ENCODE measurements at places on chromosomes 13 and 19. TPM values are rescaled to one million over a fixed set of nuclear protein-coding genes. Genes with fewer than 3 reads are reported as not detected.

GRCh38 chr13:42420304-42420703 is 148.4 kb downstream of the AKAP11 start:
- no peak for DNase-seq
- H3K27me3 ChIP-seq = peaks cover 4% of the 10 kb centered on the region
- H3K36me3 ChIP-seq = no peaks in the 10 kb centered on the region
- no peak overlapping the region for H3K4me3 ChIP-seq
- H3K4me1 ChIP-seq = no peaks in the 10 kb centered on the region

Gene NKPD1
- 0.17 TPM for total RNA-seq

Gene RNF225
- total RNA-seq = not detected

GRCh38 chr19:32895384-32895783 is 25.8 kb upstream of the SLC7A9 start:
- H3K36me3 ChIP-seq = peaks cover 51% of the 10 kb centered on the region
- H3K4me1 ChIP-seq = peaks cover 12% of the 10 kb centered on the region
- no peak overlapping the region for H3K4me3 ChIP-seq
- no peak overlapping the region for H3K27ac ChIP-seq
- H3K27me3 ChIP-seq = no peaks in the 10 kb centered on the region

DNA sequence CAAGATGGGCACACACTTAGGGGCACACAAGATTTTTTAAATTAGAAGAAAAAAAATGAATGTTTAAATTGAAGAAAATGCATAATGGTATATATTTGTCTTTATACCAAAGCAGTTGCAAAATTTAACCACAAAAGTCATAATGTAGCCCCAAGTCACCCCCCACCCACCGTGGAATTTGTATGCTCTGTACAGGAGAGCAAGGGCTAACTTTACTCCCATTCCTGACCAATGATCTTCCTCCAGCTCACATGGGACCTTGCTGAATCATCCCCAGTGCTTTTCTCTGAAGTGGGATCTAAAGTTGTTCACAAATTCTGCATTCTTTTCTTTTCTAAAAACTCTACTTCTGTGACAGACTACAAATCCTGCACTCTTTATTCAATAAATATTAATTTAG is 597.0 kb downstream of the UQCRFS1 start:
- no peaks in the 10 kb centered on the region for H3K4me1 ChIP-seq
- no peak for DNase-seq
- H3K27ac ChIP-seq = no peak overlapping the region
- H3K4me3 ChIP-seq = no peak overlapping the region

Gene CRX
- not detected for total RNA-seq

DNA sequence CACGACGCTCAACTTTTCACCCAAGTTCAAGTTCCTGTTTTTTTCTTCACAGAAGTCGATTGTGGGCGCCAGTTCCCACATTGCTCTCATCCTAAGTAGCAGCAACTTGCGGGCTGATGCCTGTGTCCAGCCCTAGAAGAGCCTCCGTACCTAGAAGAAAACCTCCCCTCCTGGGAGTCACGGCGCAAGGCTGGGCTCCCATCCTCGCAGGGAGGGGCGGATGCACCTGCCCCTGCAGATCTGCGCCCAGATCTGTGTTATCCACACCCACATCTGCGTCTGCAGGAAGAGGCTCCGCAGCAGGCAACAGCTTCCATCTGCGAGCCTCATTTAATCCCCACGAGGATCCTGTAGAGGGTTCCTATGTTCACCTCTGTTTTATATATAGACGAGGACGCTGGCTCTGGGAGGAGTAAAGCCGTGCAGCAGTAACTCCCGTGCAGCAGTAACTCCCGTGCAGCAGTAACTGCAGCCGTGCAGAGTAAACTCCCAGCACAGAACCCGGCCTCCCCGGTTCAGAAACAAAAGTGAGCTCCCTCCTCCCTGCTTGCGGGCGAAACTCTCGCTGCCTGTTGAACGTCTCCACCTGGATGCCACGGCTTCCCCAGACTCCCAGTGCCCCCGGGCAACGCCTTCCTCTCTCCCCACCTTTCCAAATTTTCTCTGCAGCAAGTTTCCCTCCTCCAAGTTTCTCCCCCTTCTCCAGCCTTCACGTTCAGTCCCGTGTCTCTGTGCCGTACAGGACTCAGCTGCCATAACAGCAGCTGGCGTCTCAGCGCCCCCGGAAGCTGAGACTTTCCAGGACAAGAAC is 23.5 kb upstream of the LAIR1 start:
- H3K27ac ChIP-seq = no peak overlapping the region
- peaks cover 33% of the 10 kb centered on the region for H3K27me3 ChIP-seq
- H3K4me3 ChIP-seq = peak overlapping the region; percentile 77
- H3K4me1 ChIP-seq = peaks cover 18% of the 10 kb centered on the region
- peaks cover 2% of the 10 kb centered on the region for H3K36me3 ChIP-seq

GRCh38 chr19:7970716-7971448 is 27.4 kb upstream of the TIMM44 start:
- no peaks in the 10 kb centered on the region for H3K27me3 ChIP-seq
- H3K4me3 ChIP-seq = no peak overlapping the region
- no peaks in the 10 kb centered on the region for H3K4me1 ChIP-seq
- no peak overlapping the region for H3K27ac ChIP-seq
- no peak for DNase-seq

Gene HCST
- total RNA-seq = 2.7 TPM

DNA sequence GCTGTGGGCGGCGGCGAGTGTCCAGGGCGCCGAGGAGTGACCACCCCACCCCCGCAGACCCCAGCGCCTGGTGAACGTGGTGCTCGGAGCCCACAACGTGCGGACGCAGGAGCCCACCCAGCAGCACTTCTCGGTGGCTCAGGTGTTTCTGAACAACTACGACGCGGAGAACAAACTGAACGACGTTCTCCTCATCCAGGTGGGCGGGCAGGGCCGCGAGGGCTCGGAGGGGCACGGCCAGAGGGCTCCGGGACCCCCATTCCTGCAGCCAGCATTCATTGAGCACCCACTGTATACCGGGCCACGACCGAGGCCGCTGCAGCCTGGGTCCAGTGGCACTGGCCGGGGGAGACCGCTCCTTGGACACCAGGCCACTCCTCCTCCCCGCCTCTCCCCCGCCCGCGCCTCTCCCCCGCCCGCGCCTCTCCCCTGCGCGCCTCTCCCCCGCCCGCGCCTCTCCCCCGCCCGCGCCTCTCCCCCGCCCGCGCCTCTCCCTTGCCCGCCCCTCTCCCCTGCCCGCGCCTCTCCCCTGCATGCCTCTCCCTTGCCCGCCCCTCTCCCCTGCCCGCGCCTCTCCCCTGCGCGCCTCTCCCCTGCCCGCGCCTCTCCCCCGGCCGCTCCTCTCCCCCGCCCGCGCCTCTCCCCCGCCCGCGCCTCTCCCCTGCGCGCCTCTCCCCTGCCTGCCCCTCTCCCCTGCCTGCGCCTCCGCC is 3.2 kb downstream of the PRTN3 start:
- no peak overlapping the region for H3K27ac ChIP-seq
- DNase-seq = no peak
- peaks cover 24% of the 10 kb centered on the region for H3K27me3 ChIP-seq

Gene MCF2L
- total RNA-seq = not detected

GRCh38 chr13:109383683-109384082 is 402.7 kb downstream of the IRS2 start:
- peaks cover 63% of the 10 kb centered on the region for H3K4me1 ChIP-seq
- H3K4me3 ChIP-seq = peak overlapping the region; percentile 64
- no peaks in the 10 kb centered on the region for H3K36me3 ChIP-seq
- DNase-seq = peak; percentile 69

Gene KCNN4
- 0.68 TPM for total RNA-seq

Gene ZSCAN4
- not detected for total RNA-seq

Gene PRTN3
- not detected for total RNA-seq

Gene OR7D2
- not detected for total RNA-seq

DNA sequence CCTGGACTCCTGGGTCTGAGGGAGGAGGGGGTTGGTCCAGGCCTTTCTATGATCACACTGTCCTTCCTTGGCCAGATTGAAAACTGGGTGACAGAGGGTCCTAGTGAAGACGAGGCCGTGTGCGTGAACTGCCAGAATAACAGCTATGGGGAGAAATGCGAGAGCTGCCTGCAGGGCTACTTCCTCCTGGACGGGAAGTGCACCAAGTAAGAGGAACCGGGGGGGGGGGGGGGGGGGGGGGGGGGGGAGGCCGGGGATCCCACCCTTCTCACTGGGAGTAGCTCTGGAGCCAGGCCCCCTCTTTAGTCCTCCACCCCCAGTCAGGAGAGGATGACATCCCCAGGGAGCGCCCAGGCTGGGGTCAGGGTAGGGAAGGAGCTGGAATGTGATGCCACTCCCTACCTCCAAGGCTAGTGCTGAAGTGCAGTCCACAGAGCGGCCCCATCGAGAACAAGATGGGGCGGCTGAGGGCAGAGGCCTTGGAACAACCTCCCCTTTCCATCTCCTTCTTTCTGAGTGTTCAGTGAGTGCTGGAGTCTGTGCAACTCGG is 19.4 kb downstream of the CNFN start:
- DNase-seq = no peak
- H3K27ac ChIP-seq = no peak overlapping the region
- H3K4me3 ChIP-seq = no peak overlapping the region
- H3K36me3 ChIP-seq = peaks cover 13% of the 10 kb centered on the region
- H3K4me1 ChIP-seq = peaks cover 14% of the 10 kb centered on the region

Gene USHBP1
- not detected for total RNA-seq

- peaks cover 3% of the 10 kb centered on the region for H3K27me3 ChIP-seq
- peaks cover 6% of the 10 kb centered on the region for H3K36me3 ChIP-seq
- no peak overlapping the region for H3K27ac ChIP-seq
- no peak for DNase-seq
- peaks cover 35% of the 10 kb centered on the region for H3K4me1 ChIP-seq
These were observed 55.3 kb downstream of the FRY start for GRCh38 chr13:32086791-32087441.

GRCh38 chr19:17128403-17128802 is 52.8 kb downstream of the MYO9B start:
- peaks cover 3% of the 10 kb centered on the region for H3K27me3 ChIP-seq
- H3K4me1 ChIP-seq = peaks cover 24% of the 10 kb centered on the region
- H3K4me3 ChIP-seq = no peak overlapping the region
- peaks cover 15% of the 10 kb centered on the region for H3K36me3 ChIP-seq
- no peak for DNase-seq

DNA sequence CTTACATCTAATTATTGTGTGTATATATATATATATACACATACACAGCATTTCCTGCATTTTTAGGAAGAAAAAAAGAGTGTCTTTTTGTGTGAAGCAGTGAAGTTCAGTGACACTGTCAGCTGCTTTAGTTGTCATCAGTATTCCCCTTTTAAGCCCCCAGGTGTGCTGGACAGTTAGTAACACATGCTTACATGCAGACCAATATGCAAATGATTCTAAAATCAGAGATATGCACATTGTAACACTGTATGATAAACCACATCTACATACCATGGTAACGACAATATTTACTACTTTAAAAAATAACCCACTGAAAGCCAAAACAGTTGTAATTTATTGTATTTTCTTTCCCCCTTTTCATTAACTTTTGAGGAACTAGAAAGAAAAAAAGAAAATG is 16.8 kb downstream of the LHFPL6 start:
- no peak overlapping the region for H3K4me3 ChIP-seq
- peaks cover 17% of the 10 kb centered on the region for H3K36me3 ChIP-seq
- no peak overlapping the region for H3K27ac ChIP-seq
- H3K27me3 ChIP-seq = no peaks in the 10 kb centered on the region
- H3K4me1 ChIP-seq = peaks cover 38% of the 10 kb centered on the region

DNA sequence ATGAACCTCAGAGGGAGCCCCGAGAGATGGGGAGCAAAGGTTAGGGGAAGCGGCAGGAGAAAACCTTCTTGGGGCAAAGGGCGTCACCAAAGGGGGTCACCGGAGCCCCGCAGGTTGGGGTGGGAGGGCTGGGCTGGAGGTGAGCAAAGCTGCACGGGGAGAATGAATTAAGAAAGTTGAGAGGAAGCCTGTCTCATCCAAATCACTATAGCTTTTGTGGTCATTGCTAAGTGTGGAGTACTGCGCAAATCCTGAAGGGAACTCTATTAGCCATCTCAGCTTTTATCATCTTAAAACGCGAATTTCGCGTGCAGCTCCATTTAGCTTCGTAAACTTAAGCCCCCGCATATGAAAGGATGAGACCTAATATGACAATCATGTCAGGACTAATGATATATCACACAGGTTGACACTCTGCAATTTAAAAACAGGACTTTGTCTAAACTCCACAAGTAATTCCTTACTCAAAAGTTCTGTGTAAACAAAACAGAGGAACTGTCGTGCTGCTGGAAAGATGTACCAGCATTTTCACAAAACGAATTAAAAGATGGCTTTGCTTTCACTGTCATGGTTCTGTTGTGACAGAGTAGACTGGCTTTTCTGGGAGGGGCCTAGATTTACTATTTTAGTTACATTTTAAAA is 631 bp downstream of the LACC1 start:
- H3K4me1 ChIP-seq = peaks cover 28% of the 10 kb centered on the region
- peak overlapping the region; percentile 99 for H3K27ac ChIP-seq

DNA sequence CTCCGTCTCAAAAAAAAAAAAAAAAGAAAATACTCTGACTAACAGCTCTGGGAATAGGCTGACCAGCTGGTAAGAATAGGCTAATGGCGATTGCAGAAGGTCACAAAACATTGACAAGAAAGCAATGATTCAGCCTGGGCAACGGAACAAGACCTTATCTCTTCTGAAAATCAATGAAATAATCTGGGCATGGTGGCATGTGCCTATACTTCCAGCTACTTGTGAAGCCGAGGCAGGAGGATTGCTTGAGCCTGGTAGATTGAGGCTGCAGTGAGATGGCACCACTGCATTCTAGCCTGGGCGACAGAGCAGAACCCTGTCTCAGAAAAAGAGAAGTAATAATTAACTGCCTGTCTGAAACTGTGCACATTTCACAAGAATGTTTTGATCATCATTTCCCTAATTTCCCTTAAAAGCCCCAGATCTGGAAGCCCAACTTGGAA is 18.8 kb upstream of the MTRF1 start:
- no peak for DNase-seq
- no peak overlapping the region for H3K27ac ChIP-seq

GRCh38 chr19:37902668-37903067 is 3.7 kb downstream of the WDR87 start:
- no peaks in the 10 kb centered on the region for H3K27me3 ChIP-seq
- DNase-seq = peak; percentile 44
- peaks cover 3% of the 10 kb centered on the region for H3K36me3 ChIP-seq
- no peak overlapping the region for H3K27ac ChIP-seq
- H3K4me1 ChIP-seq = peaks cover 15% of the 10 kb centered on the region

GRCh38 chr13:44917589-44918325 is 71.5 kb downstream of the NUFIP1 start:
- no peak overlapping the region for H3K4me3 ChIP-seq
- H3K4me1 ChIP-seq = peaks cover 19% of the 10 kb centered on the region
- peak; percentile 99 for DNase-seq
- no peaks in the 10 kb centered on the region for H3K36me3 ChIP-seq
- H3K27me3 ChIP-seq = no peaks in the 10 kb centered on the region
- no peak overlapping the region for H3K27ac ChIP-seq

DNA sequence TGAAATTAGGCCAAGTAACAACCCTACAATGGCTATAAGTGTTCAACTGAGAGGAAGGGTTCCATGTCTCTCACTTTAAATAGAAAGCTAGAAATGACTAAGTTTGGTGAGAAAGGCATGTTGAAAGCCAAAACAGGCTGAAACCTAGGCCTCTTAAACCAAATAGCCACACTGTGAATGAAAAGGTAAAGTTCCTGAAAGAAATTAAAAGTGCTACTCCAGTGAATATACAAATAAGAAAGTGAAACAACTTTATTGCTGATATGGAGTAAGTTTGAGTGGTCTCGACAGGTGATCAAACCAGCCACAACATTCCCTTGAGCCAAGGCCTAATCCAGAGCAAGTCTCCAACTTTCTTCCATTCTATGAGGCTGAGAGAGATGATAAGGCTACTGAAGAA is 209.6 kb downstream of the KLF12 start:
- H3K4me1 ChIP-seq = peaks cover 38% of the 10 kb centered on the region
- H3K4me3 ChIP-seq = no peak overlapping the region
- peaks cover 7% of the 10 kb centered on the region for H3K36me3 ChIP-seq
- H3K27me3 ChIP-seq = no peaks in the 10 kb centered on the region
- no peak overlapping the region for H3K27ac ChIP-seq

Gene KCTD15
- 5.9 TPM for total RNA-seq

GRCh38 chr13:44188257-44188656 is 185.4 kb upstream of the SERP2 start:
- H3K4me1 ChIP-seq = peaks cover 33% of the 10 kb centered on the region
- peak; percentile 42 for DNase-seq
- peaks cover 5% of the 10 kb centered on the region for H3K27me3 ChIP-seq
- no peaks in the 10 kb centered on the region for H3K36me3 ChIP-seq
- no peak overlapping the region for H3K4me3 ChIP-seq
